GM23248 (cell line): ENCODE measurements at places on chromosomes 5 and 9. TPM values are rescaled to one million over a fixed set of nuclear protein-coding genes. Genes with fewer than 3 reads are reported as not detected.
A peak's percentile ranks its signal among the peaks of the same experiment; 100 is the strongest.

Gene MLANA
- 0.24 TPM in 2 replicates for polyA plus RNA-seq

Gene ITGA2
- 10.3 and 10.4 TPM in 2 replicates for polyA plus RNA-seq

Gene MEIKIN
- polyA plus RNA-seq: not detected in 2 replicates

Gene FABP6
- polyA plus RNA-seq: not detected in 2 replicates

Gene TXNDC8
- not detected in 2 replicates for polyA plus RNA-seq

Gene MAMDC2
- 0.45 and 0.53 TPM in 2 replicates for polyA plus RNA-seq

Gene SH3PXD2B
- polyA plus RNA-seq: 15.2 and 15.5 TPM in 2 replicates

Gene IER5L
- 4.0 and 4.3 TPM in 2 replicates for polyA plus RNA-seq

Gene CDKN2B
- polyA plus RNA-seq: 6.7 and 8.9 TPM in 2 replicates

- H3K4me1 ChIP-seq: no peaks in the 10 kb centered on the region
- no peaks in the 10 kb centered on the region for H3K36me3 ChIP-seq
- no peak overlapping the region for H3K4me3 ChIP-seq
- H3K27me3 ChIP-seq: no peaks in the 10 kb centered on the region
- H3K27ac ChIP-seq: no peak overlapping the region
These were observed 12.1 kb upstream of the WDR5 start for GRCh38 chr9:134123764-134124128.

- H3K27me3 ChIP-seq: 0 out of 2 replicates have a peak, but pooled peaks cover 3% of the 10 kb centered on the region
- no peak overlapping the region for H3K4me3 ChIP-seq
These were observed 118.4 kb downstream of the MARCHF11 start for GRCh38 chr5:16061163-16061562.

GRCh38 chr9:124000161-124000783 is 11.3 kb upstream of the LHX2 start:
- H3K36me3 ChIP-seq: no peaks in the 10 kb centered on the region
- H3K4me1 ChIP-seq: no peaks in the 10 kb centered on the region
- no peak overlapping the region for H3K4me3 ChIP-seq
- DNase-seq: no peak
- no peak overlapping the region for H3K27ac ChIP-seq
- peaks cover 92% of the 10 kb centered on the region for H3K27me3 ChIP-seq

GRCh38 chr5:144203750-144204596 is 33.3 kb downstream of the KCTD16 start:
- peak; percentile 75 for DNase-seq
- no peak overlapping the region for H3K4me3 ChIP-seq
- H3K27me3 ChIP-seq: peaks cover 16% of the 10 kb centered on the region; the same call in 1 of the 2 replicates
- peaks cover 15% of the 10 kb centered on the region for H3K4me1 ChIP-seq
- H3K36me3 ChIP-seq: no peaks in the 10 kb centered on the region
- no peak overlapping the region for H3K27ac ChIP-seq

DNA sequence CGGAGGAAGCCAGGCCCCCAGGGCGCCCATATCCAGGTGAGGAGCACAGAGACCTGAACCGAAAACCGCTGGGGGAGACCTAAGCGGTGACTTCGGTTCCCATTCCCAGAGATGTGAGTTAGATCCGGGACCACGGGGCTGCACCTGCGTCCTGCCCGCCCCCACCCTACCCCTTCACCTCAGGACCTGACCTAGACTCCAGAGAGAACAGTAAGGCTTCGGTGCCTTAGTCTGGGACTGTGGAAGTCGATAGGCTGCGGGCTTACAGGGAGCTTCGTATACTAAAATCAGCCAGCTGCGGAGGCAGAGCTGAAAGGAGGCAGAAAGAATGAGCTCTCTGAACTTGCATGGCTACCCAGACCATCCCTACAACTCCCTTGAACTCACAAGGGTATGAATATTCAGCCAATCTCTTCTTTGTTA is 518 bp upstream of the FAM13B start:
- H3K27me3 ChIP-seq: no peaks in the 10 kb centered on the region
- peak overlapping the region; percentile 95 for H3K27ac ChIP-seq
- H3K36me3 ChIP-seq: no peaks in the 10 kb centered on the region
- H3K4me1 ChIP-seq: peaks cover 27% of the 10 kb centered on the region

DNA sequence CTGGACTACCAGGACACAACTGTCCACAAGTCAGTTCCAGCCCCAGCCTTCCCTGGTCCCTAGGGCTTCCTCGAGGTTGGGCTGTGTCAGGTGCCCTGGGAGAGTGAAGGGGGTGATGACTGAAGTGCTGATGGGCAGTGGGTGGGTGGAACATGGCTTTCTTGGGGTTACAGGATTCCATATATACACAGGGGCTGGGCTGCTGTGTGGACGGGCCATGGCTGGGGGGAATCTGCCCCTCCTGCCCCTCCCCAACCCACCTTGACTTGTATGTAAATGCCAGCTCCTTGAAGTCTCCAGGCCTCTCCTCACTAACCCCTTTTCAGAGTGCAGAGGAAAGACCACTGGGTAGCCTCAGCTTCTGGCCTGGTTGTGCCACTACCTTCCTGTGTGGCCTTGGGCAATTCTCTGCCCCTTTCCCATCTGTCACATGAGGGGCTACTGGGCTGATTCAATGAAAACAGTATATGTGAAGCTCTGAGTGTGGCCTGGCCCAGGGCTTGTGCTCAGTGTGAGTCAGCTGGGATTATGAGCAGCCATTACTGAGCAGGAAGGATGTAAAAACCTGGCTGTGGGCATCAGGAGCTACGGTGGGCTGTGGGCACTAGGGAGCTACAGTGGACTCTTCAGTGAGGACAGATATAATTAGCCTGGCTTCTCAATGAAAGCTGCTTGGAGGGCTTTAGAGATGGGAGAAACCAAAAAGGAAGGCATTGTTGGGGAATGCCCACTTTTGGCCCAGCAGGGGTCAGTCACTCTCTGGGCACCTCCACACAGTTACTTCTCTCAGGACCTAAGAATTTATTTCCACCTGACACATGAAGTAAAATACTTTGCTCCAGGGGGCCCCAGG is 23.3 kb downstream of the PITX1 start:
- no peaks in the 10 kb centered on the region for H3K36me3 ChIP-seq
- no peak overlapping the region for H3K4me3 ChIP-seq
- H3K4me1 ChIP-seq: no peaks in the 10 kb centered on the region
- DNase-seq: no peak
- H3K27ac ChIP-seq: no peak overlapping the region
- no peaks in the 10 kb centered on the region; the same call in 1 of the 2 replicates for H3K27me3 ChIP-seq

- no peaks in the 10 kb centered on the region for H3K36me3 ChIP-seq
- no peak overlapping the region for H3K4me3 ChIP-seq
- no peak for DNase-seq
- H3K4me1 ChIP-seq: no peaks in the 10 kb centered on the region
These were observed 79.1 kb upstream of the FAM120A start for GRCh38 chr9:93372391-93372790.

- H3K4me1 ChIP-seq: no peaks in the 10 kb centered on the region
- H3K27ac ChIP-seq: no peak overlapping the region
- no peak for DNase-seq
- no peak overlapping the region for H3K4me3 ChIP-seq
These were observed 35.7 kb upstream of the LMX1B start for GRCh38 chr9:126578029-126578428.

GRCh38 chr5:62564101-62564500 is 14.5 kb upstream of the LRRC70 start:
- H3K36me3 ChIP-seq: peaks cover 12% of the 10 kb centered on the region; the same call in 1 of the 2 replicates
- no peaks in the 10 kb centered on the region for H3K27me3 ChIP-seq
- DNase-seq: no peak
- H3K27ac ChIP-seq: no peak overlapping the region
- no peak overlapping the region for H3K4me3 ChIP-seq

DNA sequence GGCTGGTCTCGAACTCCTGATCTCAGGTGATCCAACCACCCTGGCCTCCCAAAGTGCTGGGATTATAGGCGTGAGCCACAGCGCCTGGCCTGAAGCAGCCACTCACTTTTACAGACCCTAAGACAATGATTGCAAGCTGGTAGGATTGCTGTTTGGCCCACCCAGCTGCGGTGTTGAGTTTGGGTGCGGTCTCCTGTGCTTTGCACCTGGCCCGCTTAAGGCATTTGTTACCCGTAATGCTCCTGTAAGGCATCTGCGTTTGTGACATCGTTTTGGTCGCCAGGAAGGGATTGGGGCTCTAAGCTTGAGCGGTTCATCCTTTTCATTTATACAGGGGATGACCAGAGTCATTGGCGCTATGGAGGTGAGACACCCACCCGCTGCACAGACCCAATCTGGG is 1.5 kb downstream of the CA9 start:
- DNase-seq: no peak
- no peaks in the 10 kb centered on the region for H3K27me3 ChIP-seq
- H3K4me1 ChIP-seq: 0 out of 2 replicates have a peak, but pooled peaks cover 3% of the 10 kb centered on the region
- H3K4me3 ChIP-seq: peak overlapping the region; percentile 75
- H3K27ac ChIP-seq: no peak overlapping the region

DNA sequence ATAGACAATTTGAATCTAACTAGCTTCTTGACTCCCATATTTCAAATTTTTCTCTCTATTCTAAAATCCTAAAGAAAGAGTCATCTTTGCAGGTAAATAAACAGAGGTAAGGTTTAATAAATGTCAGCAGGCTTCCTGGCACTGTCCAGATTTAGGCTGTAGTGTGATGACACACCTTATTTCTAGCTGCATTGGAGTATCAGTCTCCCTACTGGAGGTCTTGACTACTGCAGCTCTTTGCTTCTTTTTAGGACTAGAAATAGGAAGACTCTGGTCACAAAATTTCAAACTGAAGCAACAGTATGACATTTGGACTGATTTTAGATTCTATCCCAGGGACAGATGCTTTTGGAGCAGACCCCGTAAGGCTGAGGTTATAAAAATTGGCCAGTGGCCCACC is 40.7 kb upstream of the PPP3R2 start:
- H3K36me3 ChIP-seq: no peaks in the 10 kb centered on the region
- no peaks in the 10 kb centered on the region for H3K4me1 ChIP-seq
- H3K27me3 ChIP-seq: no peaks in the 10 kb centered on the region
- no peak overlapping the region for H3K27ac ChIP-seq

DNA sequence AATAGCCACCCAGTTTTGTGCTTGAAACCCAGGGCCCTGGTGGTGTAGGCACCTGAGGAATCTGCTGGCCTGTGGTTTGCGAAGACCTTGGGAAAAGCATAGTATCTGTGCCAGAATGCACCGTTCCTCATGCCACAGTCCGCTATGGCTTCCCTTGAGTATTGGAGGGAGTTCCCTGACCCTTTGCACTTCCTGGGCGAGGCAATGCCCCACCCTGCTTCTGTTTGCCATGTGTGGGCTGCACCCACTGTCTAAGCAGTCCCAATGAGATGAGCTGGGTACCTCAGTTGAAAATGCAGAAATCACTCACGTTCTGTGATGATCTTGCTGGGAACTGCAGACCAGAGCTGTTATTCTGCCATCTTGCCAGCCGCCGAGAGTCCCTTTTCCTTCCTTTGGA is 483.5 kb downstream of the AGTPBP1 start:
- H3K4me3 ChIP-seq: no peak overlapping the region
- no peaks in the 10 kb centered on the region; the same call in 1 of the 2 replicates for H3K4me1 ChIP-seq
- no peak for DNase-seq
- no peak overlapping the region for H3K27ac ChIP-seq
- H3K27me3 ChIP-seq: peaks cover 15% of the 10 kb centered on the region

DNA sequence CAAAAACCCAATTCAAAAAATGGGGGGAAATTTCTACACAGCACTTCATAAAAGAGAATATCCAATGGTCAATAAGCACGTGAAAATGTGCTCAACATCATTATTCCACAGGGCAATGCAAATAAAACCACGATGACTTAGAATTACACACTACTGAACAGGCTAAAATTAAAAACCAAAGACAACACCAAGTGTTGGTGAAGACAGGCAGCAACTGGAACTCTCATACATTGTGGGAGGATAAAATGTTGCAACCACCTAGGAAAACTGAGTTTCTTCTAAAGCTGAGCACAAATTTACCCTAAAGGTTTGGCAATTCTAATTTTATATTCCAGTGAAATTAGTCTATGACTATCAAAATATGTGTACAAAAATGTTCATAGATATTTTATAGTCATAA is 9.5 kb downstream of the GIN1 start:
- H3K27me3 ChIP-seq: no peaks in the 10 kb centered on the region
- no peaks in the 10 kb centered on the region; the same call in 1 of the 2 replicates for H3K36me3 ChIP-seq
- DNase-seq: no peak
- H3K4me1 ChIP-seq: no peaks in the 10 kb centered on the region
- H3K4me3 ChIP-seq: no peak overlapping the region
- no peak overlapping the region for H3K27ac ChIP-seq

- no peak overlapping the region for H3K27ac ChIP-seq
These were observed 42.7 kb downstream of the OR2V1 start for GRCh38 chr5:181088289-181088688.

- H3K36me3 ChIP-seq: no peaks in the 10 kb centered on the region
- no peak overlapping the region for H3K4me3 ChIP-seq
- H3K27me3 ChIP-seq: no peaks in the 10 kb centered on the region
- no peak overlapping the region for H3K27ac ChIP-seq
- DNase-seq: no peak
These were observed 455.0 kb downstream of the CTNND2 start for GRCh38 chr5:11449217-11449616.

GRCh38 chr5:73417303-73418034 is 31.1 kb downstream of the FOXD1 start:
- H3K4me1 ChIP-seq: peaks cover 40% of the 10 kb centered on the region
- no peaks in the 10 kb centered on the region for H3K36me3 ChIP-seq
- peak overlapping the region; percentile 30; the same call in 1 of the 2 replicates for H3K27ac ChIP-seq
- DNase-seq: peak; percentile 51
- no peaks in the 10 kb centered on the region for H3K27me3 ChIP-seq
- no peak overlapping the region for H3K4me3 ChIP-seq
